ENCODE measurements at places on chromosomes 5 and 9.

DNA sequence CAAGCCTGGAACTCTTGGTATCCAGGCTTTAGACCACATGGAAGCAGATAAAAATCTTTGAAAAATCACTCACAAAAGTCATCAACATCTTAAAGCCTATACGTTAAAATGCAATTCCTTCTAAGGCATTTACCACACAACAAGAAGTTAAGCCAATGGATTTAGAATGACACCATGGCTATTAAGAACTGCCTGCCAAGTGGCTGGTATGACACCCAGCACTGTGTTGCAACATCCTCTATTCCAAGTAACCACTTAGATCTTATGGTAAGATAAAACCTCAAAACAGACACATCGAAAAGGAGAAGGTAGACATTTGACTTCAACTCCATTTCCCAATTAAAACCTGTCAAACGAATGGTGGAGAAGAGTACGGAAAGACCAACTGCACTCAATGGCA is 344.2 kb upstream of the SLC30A5 start:
- DNase-seq: no peak

- DNase-seq: no peak
These were observed 74.9 kb upstream of the PHYKPL start for GRCh38 chr5:178307267-178308045.

- no peak for DNase-seq
These were observed 6.6 kb downstream of the TRIO start for GRCh38 chr5:14149672-14150274.

DNA sequence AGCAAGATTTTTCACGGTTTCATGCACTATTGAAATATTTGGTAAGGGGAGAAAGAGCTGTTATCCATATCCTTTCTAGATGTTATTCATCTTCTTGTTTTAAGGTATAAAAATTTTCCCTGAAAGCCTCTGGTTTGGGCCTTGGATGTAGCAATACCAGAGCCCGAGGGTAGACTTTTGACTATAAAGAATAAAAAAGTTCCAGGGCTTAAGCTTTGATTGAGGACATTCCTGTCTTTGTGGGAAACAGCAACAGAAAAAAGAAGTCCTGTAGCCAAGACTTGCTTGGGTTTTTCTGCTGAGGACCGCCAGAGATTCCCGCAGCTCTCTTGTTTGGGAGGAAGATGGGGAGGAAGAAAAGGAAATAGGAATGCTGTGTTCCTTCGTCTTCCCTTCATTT is 440.0 kb upstream of the WWC1 start:
- DNase-seq: no peak

GRCh38 chr9:534886-535285 is 306.6 kb upstream of the DMRT1 start:
- DNase-seq: peak; percentile 60

- no peak for DNase-seq
These were observed 135.6 kb downstream of the KCNIP1 start for GRCh38 chr5:170639221-170639925.

DNA sequence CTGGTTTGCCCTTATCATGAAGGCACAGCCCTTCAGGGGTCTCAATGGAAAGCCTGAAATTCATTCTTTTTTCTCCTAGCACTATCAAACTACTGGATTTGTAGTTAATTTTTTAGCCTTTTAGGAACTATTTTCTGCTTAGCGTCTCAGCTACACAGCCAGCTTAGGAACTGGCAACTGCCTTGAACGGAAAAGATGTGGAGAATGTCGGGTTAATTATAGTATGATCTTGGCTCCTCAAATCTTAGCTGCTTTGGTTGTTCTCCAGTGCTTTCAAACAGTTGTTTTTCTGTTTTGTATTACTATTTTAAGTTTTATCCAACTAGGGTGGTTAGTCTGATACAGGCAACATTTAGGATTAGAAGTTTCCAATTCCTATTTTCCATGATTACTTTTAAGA is 44.1 kb downstream of the CCNH start:
- DNase-seq: no peak

DNA sequence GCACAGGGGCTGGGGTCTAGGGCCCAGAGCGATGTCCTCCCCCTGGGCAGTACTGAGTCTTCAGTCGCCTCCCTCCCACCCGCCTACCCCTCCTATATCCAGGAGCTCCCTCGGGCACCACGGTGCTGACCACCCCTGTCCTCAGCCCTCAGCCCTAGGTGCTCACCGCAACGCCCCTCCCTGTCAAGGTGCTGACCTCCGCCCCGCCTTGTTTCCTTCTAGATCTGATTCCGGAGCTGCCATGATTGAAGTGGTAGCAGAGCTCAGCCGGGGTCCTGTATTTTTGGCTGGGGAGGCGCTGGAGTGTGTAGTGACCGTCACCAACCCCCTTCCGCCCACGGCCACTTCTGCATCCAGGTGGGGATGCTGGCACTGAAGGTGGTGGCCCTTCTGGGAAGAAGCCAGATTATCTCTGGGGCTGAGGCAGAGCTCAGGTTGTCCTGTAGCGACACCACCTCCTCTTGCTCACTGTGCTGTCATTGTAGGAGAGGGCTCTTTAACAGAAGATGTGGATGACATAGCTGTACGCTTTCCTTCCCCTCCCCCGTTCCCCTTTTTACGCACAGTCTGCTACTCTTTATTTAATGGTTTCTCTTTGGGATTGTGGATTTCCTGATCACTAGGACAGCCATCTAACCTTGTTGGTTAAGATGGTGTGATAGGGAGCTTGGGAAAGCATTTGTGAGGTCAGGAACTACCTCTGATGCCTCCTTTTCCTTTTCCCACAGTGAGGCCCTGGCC is 598 bp downstream of the RGP1 start:
- peak; percentile 47 for DNase-seq

DNA sequence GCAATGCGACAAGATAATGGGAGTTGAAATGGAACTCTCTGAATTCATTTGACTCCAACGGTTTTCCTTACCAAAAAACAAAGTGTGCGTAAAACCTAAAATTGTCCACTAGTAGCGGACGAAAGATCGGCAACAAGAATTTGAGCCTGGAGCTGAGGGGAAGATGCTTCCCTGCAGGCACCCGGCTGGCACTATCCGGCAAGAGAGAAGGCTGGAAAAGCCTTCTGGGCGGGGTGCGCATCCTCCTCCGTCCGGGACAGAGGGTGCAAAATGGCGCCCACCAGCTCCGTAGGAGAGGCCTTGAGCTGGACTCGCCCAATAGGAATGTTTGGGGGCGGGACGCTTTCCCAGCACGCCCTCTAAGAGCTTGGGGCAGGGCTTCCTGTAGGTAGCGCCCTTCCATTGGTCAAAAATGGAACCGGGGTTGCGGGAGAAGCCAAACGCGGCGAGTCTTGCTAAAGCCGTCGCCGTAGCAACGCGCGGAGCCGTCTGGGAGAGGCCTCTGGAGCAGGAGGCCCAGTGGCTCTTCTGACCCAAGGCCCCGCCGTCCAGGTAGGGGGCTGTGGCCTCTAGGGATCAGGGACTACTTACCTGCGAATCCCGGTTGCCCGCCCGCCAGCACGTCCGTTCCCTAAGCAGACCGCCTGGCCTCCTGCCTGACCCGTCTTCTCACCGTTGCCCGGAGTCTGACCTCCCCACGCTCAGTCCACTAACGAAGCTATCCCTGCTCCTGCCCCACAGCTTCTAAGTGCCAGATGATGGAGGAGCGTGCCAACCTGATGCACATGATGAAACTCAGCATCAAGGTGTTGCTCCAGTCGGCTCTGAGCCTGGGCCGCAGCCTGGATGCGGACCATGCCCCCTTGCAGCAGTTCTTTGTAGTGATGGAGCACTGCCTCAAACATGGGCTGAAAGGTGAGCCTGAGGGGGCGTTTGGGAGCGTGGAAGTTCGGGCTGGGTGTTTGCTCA is 9.2 kb downstream of the RUFY1 start:
- DNase-seq: peak; percentile 99

DNA sequence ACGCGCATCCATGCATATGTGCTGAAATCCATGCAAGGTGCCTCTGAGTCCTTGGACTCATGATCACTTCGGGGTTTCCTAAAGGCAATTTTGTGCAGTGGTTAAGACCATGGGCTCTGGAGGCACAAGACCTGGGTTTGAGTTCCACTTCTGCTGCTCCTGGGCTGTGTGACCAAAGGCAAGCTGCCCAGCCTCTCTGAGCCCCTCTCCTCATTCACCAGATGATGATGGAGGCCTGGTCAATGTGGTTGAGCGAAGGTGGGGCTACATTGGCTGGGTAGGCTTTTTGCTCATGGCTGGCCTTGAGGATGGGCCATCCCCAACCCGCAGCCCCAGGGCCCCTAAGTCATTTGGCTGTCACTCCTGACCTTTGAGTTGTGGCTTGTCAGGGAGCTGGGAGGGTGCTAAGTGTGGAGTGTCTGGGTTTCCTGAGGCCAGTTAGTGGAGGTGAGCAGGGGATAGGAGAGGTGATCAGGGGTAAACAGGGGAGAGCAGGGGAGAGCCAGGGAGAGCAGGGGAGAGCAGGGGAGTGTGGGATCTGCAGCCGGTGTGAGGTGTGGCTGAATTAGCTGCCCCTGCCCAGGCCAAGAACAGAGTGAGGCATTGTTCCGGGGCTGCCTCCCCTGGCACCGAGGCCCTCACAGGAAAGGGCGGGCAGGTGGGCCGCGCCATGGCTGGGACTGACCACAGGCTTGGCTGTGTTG is 64.6 kb upstream of the SYNPO start:
- DNase-seq: no peak

DNA sequence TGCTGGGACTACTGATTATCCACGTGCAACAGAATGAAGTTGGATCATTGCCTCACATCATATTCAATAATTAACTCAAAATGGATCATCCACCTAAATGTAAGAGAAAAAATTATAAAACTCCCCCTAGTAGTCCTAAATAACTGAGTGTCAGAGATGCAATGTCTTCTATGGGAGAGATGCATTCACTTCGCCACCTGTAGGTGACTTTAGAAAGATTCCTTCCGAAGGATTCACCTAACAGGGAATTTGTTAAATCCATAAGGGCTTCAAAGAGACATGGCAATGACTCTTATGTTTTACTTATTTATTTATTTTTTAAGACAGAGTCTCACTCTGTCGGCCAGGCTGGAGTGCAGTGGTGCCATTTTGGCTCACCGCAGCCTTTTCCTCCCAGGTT is 526.0 kb downstream of the MTRR start:
- no peak for DNase-seq
